Ureter (tissue), 1 donor: ENCODE measurements at places on chromosomes 1 and 21.

DNA sequence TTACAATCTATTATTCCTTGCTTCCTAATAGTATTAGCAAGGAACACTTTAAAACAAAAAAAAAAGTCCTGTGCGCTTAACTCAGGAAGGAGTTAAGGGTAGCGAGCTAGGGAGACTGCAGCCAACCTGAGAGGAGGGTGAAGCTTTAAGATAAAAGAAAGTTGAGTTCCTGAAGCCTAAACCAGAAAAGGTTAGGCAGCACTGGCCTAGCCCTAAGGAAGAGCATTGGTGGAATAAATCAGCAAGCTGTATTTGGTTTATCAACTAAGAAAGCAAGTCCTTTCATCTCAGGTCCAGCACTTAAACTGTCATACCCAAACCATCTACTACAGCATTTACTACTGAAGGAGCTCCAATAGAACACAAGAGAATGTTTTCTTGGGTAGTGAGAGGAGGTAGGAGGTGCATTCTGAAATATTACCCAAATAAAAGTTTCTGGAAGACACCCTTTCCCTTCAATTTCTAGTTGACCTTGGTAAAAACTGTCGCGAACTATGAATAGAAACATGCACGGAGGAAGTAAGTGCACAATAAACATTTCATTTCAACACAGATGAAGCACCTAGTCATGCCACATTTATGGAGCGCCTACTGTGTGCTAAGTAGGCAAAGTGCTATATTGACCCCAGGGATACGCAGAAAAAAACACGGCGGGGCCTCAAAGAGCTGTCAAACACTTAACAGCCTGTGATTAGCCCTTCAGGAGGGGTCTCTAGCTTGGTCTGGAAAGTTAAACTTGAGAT is 1.3 kb downstream of the GLRX2 start:
- DNase-seq, result no peak

- no peak for DNase-seq
Observed at GRCh38 chr1:117209094-117209493, 1.6 kb downstream of the VTCN1 start.

- no peak for DNase-seq
Observed at GRCh38 chr1:61782771-61783170, 40.5 kb downstream of the PATJ start.

DNA sequence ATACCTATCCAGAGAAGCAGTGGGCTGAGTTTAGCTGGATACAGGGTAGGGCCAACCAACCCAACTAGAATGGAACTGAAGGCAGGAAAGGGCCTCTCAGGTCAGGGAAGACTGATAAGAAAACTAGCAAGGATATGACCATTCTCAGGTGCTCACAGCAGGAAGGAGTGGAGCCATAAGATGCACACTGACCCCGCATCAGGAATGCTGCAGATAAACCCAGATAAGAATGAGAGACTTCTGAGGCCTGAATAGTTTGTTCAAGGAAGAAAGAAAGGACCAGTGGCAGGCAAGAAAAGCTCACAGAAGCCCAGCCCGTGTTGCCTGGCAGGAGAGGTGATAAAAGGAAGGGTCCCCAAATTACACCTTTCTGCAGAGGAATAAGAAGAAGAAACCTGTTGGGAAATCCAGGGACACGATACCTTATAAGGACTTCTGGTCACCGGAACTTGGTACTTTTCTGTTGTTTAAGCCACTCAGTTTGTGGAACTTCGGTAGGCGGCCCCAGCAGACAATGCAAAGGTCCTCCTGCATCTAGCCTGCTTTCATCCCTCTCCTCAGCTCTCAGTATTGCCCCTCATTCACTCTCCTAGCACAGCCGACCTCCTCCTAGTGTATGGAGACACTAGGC is 58.9 kb downstream of the ATP1A1 start:
- no peak for DNase-seq

GRCh38 chr1:6512908-6513280 is 21.4 kb upstream of the PLEKHG5 start:
- DNase-seq, result no peak

- no peak for DNase-seq
Observed at GRCh38 chr1:172397221-172397620, 23.3 kb upstream of the C1orf105 start.

DNA sequence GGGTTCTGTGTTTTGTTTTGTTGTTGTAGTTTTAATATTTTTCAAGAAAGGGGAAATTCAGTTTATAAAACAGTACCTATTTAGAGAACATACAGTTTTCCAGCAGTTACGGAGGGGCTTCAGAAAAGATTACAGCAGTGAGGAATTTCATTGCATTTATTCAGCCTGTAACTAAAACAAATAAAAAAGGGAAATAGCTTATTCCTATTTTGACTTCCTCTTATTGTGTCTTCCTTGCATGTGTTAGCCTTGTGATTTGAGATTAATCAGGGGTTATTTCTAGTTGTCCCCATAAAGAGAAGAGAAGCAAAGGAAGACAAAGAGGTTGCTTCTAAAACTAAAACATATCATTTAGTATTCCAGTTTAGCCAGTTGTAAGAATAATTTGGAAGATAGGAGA is 35.0 kb downstream of the CTTNBP2NL start:
- no peak for DNase-seq

DNA sequence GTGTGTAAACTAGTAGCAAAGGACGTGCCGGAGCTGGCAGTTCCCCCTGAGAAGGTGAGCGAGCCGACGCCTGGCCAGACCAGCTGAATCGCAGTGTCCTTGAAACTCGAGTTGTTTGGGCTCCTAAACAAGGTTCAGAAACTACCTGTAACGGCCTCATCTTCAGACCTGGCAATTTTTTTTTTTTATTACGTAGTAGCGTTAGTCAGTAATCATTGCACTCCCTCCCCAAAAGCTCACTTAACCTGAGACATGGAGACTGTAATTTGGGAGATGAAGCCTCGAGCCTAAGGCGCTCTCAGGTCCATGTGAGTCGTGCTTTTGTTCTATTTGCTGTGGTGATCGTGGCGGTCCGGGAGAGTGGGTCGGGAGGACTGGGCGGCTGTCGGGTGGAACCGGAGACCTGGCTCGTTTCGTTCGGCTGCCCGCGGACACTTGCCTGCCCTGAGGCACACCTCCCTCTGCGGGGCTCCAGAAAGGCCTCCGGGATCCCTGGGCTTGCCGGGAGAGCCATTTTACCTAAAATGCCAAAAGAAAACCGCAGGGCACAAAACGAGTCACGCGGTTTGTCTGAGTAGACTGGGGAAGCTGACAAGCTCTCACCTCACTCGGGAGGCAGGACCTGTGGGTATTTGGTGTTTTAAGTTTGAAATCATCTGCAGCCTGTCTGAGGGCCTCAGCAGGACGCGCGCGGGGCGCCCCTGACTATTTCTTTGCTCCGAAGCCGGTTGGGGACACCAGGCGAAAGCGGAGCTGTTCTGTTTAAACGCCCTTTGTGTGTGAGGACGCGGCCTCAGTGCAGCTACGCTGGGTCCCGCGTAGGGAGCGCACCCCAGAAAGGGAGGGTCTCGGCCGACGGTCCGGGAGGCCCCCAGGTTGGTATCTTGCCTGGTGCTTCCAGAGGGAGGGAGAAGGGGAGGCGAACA is 722 bp downstream of the LHX8 start:
- DNase-seq, result no peak

GRCh38 chr1:244211559-244211944 is 160.5 kb downstream of the ZBTB18 start:
- no peak for DNase-seq
